Sigmoid colon (tissue), 7 donors: ENCODE measurements at places on chromosomes 5 and 9. TPM values are rescaled to one million over a fixed set of nuclear protein-coding genes. Genes with fewer than 3 reads are reported as not detected.

Gene PCDHGA9
- 12.2 TPM for total RNA-seq

Gene POU5F2
- total RNA-seq = 3.1 TPM

Gene C9orf50
- total RNA-seq = not detected

Gene PCDHB13
- total RNA-seq = 7.8 TPM

Gene PHF24
- total RNA-seq = 0.68 TPM
